Type B pancreatic cell (in vitro differentiated cells): ENCODE measurements at places on chromosomes 3 and 15. TPM values are rescaled to one million over a fixed set of nuclear protein-coding genes. Genes with fewer than 3 reads are reported as not detected.

GRCh38 chr3:193987186-193987585, 148.8 kb upstream of the HES1 start:
- no peak for DNase-seq

GRCh38 chr3:48997102-48997635, 7.1 kb downstream of the P4HTM start:
- DNase-seq = no peak

GRCh38 chr3:124565013-124565412, 165.2 kb upstream of the UMPS start:
- DNase-seq = peak; percentile 78

- DNase-seq = no peak
Observed at GRCh38 chr3:172339892-172340291, 108.4 kb downstream of the GHSR start.

- no peak for DNase-seq
Observed at GRCh38 chr3:185788292-185788691, 36.5 kb downstream of the IGF2BP2 start.

- DNase-seq = no peak
Observed at GRCh38 chr3:150681057-150681456, 22.7 kb downstream of the ERICH6 start.

DNA sequence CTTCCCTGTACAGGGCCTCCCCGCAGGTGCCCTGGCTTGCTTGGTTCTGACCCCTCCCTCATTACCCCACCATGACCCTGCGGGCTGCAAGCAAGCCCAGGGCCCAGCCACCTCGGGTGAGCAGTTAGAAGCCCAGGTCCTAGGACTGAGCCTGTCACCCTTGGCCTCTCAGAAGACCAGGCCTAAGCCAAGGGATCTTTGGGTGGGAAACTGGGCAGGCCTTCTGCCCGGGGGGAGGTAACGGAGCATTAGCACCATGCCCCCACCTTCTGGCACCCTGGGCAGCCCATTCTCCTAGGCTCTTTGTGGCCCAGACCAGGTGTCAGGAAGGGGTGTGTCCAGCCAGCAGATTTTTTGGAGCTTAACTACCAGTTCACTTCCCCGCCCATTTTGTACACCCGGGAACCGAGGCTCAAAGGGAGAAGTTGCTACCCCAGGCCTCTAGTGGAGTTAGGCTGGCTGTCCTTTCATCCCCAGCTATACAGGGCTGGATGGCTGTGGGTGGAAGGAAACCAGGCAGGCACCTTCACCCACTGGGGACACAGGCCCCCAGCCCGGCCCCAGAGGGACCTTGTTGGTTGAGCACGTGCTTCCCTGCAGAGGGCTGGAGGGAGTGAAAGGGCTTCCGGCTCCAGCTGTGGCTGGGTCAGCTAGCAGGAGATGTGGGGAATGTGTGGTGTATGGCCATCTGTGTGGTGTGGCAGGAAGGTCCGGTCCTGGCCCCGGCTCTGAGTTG, 1.4 kb downstream of the CSK start:
- DNase-seq = no peak

DNA sequence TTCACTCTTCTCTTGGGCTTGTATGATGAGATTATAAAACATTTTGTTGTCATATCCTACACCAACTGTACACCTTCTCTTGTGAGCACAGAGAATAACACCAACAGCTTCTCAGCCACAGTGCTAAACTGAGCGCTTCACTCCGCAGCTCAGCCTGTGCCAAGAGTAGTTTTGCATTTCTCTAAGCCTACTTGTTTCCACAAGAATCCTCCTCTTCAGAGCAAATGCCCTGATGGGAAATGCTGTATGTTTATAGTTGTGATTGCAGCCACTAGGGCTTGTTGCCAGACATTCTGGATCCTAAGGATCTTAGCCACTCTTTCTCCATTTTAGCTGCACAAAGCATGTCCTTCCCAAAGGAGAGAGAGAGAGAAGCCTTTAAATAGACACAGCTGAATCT, 138.8 kb upstream of the PLXND1 start:
- DNase-seq = no peak

- no peak for DNase-seq
Observed at GRCh38 chr3:181694805-181695660, 16.7 kb upstream of the SOX2 start.

DNA sequence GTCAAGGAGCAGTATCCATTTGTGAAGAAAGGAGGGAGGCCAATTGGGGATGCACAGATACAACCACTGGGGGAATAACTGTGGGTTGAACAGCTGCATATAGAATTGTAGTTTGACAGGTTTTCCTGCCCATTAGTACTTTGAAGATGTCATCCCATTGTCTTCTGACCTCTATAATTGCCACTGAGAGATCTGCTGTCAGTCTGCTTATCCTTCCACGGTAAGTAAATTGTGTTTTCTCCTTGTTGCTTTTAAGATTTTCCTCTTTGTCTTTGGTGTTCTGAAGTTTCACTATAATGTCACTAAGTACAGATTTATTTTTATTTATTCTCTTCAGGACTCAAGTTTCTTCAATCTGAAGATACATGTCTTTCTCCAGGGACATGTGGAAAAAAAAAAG, 56.6 kb downstream of the MOBP start:
- no peak for DNase-seq

DNA sequence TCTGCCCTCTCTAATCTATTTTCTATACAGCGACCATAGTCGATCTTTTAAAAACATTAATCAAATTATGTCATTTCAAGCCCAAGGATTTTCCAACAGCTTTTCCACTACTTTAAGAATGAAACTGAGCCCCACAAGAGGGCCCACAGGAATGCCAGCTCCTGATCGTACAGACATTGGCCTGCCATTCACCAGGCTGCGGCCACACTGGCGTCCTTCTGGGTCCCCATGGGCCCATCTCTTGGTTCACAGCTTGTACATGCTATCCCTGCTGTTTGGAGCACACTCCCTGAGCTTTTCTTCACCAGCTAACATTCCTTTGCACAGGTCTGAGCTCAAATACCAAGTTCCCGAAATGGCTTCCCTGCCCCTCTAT, 149.6 kb downstream of the MYLK start:
- DNase-seq = no peak

- peak; percentile 18 for DNase-seq
Observed at GRCh38 chr3:4996771-4997291, 17.6 kb downstream of the BHLHE40 start.

SLC4A7 gene
- total RNA-seq = 31.0 and 51.8 TPM in 2 replicates

PLOD2 gene
- total RNA-seq = 24.7 and 35.0 TPM in 2 replicates

MORC1 gene
- not detected in 2 replicates for total RNA-seq

SHC4 gene
- 2.1 and 4.5 TPM in 2 replicates for total RNA-seq

KBTBD8 gene
- 4.8 and 5.6 TPM in 2 replicates for total RNA-seq

GOLGA8G gene
- not detected in 2 replicates for total RNA-seq

RLBP1 gene
- total RNA-seq = not detected in 2 replicates
